ENCODE measurements at places on chromosomes 12 and 14. TPM values are rescaled to one million over a fixed set of nuclear protein-coding genes. Genes with fewer than 3 reads are reported as not detected.
A peak's percentile ranks its signal among the peaks of the same experiment; 100 is the strongest.

- H3K27me3 ChIP-seq, result no peaks in the 10 kb centered on the region
- peak overlapping the region; percentile 84 for H3K27ac ChIP-seq
- peak overlapping the region; percentile 5 for H3K4me3 ChIP-seq
These were observed 9.6 kb upstream of the RPAP3 start for GRCh38 chr12:47715393-47715876.

DNA sequence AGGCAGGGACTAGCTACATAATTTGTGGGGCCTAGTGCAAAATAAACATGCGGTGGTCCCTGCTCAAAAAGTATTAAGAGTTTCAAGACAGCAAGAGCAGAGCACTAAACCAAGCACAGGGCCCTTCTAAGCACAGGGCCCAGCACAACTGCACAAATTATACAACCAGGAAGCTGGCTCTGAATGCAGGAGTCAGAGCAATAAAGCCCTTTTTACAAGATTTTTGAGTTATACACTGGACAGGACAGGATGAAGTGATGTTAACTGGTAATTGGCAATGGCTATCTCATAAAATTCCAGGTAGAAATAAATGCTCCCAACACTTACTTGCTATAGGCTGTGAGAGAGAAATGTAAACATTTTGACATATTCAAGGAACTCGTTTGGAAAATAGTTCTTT lies 86.2 kb upstream of the GPHB5 start:
- no peaks in the 10 kb centered on the region for H3K36me3 ChIP-seq
- H3K4me3 ChIP-seq, result no peak overlapping the region
- no peak for DNase-seq
- peaks cover 15% of the 10 kb centered on the region for H3K4me1 ChIP-seq
- H3K27me3 ChIP-seq, result no peaks in the 10 kb centered on the region

Gene TMEM119
- total RNA-seq, result not detected

GRCh38 chr12:24896171-24896570 lies 52.7 kb downstream of the BCAT1 start:
- H3K36me3 ChIP-seq, result no peaks in the 10 kb centered on the region
- H3K27me3 ChIP-seq, result no peaks in the 10 kb centered on the region
- no peak overlapping the region for H3K27ac ChIP-seq
- H3K4me1 ChIP-seq, result no peaks in the 10 kb centered on the region
- no peak overlapping the region for H3K4me3 ChIP-seq
- no peak for DNase-seq

Gene CS
- total RNA-seq, result 359 TPM

DNA sequence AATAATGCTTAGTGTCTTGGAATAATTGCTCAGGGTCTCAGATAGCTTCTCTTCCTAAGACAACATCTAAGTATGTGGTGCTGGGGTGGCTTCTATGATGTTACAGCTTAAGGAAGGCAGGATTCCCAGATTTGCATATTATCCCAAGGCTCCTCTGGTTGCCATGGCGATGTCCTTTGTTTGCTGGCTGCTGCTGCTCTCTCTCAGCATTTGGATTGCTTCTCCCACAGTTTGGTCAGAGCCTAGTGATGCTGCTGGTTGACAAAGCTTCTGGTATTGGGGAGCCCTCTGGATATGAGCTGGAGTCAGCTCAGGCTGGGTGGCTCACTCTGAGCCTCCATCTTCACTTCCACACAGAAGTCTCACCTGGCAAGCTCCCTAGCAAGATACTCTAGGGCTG lies 56.4 kb upstream of the FBXO33 start:
- no peak for DNase-seq
- no peaks in the 10 kb centered on the region for H3K27me3 ChIP-seq
- no peak overlapping the region for H3K27ac ChIP-seq
- no peaks in the 10 kb centered on the region for H3K36me3 ChIP-seq

Gene TBX3
- 7.5 TPM for total RNA-seq

Gene TAS2R10
- not detected for total RNA-seq

Gene SCN8A
- total RNA-seq, result not detected

Gene SMCO2
- not detected for total RNA-seq
